Testis (tissue), 5 donors: ENCODE measurements at places on chromosomes 16 and 17. TPM values are rescaled to one million over a fixed set of nuclear protein-coding genes. Genes with fewer than 3 reads are reported as not detected.

GRCh38 chr17:50272711-50273653, 1.3 kb upstream of the TMEM92 start:
- H3K36me3 ChIP-seq = no peaks in the 10 kb centered on the region
- H3K4me1 ChIP-seq = peaks cover 14% of the 10 kb centered on the region
- peak overlapping the region; percentile 76 for H3K27ac ChIP-seq
- H3K4me3 ChIP-seq = peak overlapping the region; percentile 61
- DNase-seq = peak; percentile 69
- H3K27me3 ChIP-seq = no peaks in the 10 kb centered on the region

DNA sequence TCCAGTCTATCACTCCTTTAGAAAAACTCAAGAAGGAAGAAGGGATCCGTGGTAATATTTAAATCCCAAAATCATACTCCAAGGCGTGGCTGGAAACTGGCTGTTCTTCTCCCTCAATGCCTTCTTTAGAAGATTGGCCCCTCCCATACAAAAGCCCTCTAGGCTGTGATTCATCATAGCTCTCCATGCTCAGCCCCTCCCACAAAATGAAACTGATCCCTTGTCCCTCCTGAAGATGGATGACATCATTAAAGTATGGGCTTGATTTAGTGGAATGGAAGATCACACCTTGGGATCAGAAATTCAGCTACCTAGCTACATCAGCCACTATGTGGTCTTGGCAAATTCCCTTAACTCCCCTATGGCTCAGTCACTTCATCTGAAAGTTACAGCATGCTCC, 4.1 kb downstream of the GRIN2A start:
- no peak for DNase-seq
- H3K36me3 ChIP-seq = no peaks in the 10 kb centered on the region
- H3K4me1 ChIP-seq = peaks cover 4% of the 10 kb centered on the region
- no peaks in the 10 kb centered on the region for H3K27me3 ChIP-seq

Gene SLC2A4
- 6.6 TPM for total RNA-seq

DNA sequence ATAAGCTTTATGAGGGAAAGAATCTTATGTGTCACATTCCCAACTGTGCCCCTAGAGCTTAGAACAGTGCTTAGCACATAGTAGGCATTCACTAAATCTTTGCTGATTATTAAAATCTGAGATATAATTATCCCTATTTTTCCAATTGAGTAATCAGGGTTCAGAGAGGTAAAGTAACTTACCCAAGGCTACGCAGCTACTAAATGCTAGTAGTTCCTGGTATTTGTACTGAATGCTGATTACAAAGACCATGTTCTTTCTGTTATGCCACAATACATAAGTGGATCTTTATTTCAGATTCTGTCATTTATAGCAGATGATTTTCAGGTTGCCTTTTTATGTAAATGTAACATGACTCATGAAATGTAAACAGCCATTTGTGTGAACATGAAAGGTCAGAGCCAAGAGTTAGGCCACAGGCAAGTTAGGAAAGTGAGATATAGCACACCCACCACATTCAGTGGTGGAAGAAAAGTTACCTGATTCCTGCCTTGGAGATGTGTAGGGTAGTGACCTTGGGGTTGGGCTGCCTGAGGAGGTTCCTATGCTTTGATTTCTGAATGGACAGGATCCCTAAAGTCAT, 77.2 kb downstream of the FTO start:
- H3K4me3 ChIP-seq = no peak overlapping the region
- H3K4me1 ChIP-seq = peaks cover 3% of the 10 kb centered on the region
- H3K27me3 ChIP-seq = no peaks in the 10 kb centered on the region
- DNase-seq = no peak
- no peak overlapping the region for H3K27ac ChIP-seq
- no peaks in the 10 kb centered on the region for H3K36me3 ChIP-seq

GRCh38 chr17:4310354-4311060, 46.7 kb upstream of the ANKFY1 start:
- no peaks in the 10 kb centered on the region for H3K27me3 ChIP-seq
- H3K27ac ChIP-seq = no peak overlapping the region
- no peaks in the 10 kb centered on the region for H3K36me3 ChIP-seq
- peak; percentile 43 for DNase-seq

Gene BMERB1
- 63.1 TPM for total RNA-seq

DNA sequence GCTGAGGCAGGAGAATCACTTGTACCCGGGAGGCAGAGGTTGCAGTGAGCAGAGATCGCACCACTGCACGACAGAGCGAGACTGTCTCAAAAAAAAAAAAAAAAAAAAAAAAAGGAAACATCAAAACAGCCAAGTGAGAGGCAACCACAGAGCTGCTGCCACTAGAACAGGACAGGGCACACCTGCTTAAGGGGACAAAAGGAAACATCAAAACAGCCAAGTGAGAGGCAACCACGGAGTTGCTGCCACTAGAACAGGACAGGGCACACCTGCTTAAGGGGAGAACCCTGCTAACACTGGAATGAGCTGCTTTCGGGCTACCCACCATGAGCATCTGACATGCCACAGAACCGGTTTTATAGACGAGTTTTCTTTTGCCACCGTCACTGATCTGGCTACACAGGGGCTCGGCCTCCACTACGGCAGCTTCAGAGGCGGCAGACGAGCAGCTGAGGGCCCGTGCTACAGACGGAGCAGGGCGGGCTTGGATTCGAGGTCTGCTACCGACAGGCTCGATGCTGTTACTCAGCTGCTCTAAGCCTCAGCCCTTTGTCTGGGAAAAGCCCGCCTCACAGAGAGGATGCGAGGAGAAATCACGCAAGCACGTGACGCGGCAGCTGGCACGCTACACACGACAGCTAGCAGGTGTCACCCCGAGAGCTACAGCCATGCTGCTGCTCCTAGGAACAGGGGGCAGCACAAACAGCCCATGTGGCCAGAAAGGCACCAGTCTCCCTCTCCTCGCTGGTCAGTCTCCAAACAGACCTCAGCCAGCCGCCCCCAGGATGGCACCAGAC, 2.0 kb downstream of the P4HB start:
- no peaks in the 10 kb centered on the region for H3K27me3 ChIP-seq
- H3K4me3 ChIP-seq = no peak overlapping the region
- no peaks in the 10 kb centered on the region for H3K36me3 ChIP-seq
- H3K27ac ChIP-seq = no peak overlapping the region

Gene CDH15
- 3.0 TPM for total RNA-seq

DNA sequence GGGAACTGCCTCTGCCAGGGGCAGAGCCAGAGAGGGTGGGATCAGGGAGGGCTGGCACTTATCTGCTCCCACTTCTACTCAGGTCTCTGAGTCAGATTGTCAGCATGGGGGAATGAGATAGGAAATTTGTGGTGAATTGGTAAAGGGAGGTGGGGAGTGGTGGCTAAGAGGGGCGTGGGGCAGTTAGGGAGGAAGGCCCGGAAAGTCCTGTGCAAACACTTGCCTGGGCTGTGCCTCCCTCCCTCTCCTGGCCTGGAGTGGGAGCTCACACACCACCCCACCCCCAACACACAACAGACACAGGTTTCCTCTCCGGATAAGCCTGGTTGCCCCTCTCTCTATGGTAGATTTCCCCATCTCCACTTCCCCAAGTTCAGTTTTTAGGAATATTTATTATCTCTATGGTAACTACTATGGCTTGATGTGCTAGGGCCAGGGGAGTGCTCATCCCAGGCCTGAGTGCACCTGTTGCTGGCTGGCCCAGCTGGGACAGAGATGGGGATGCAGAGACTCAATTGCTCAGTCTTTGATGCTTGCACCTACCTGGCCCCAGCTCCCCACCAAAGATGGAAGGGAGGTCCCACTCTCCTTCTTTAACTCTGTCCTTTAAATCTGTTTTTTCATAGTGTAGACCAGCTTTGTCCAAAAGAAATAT, 2.7 kb downstream of the SPNS2 start:
- no peaks in the 10 kb centered on the region for H3K36me3 ChIP-seq
- H3K27ac ChIP-seq = no peak overlapping the region
- H3K4me3 ChIP-seq = no peak overlapping the region
- peaks cover 7% of the 10 kb centered on the region for H3K4me1 ChIP-seq
- H3K27me3 ChIP-seq = no peaks in the 10 kb centered on the region

GRCh38 chr17:62899361-62899760, 66.7 kb upstream of the TANC2 start:
- H3K27me3 ChIP-seq = no peaks in the 10 kb centered on the region
- H3K27ac ChIP-seq = no peak overlapping the region
- no peak for DNase-seq
- H3K4me3 ChIP-seq = no peak overlapping the region

GRCh38 chr16:17211797-17212196, 259.0 kb downstream of the XYLT1 start:
- H3K36me3 ChIP-seq = no peaks in the 10 kb centered on the region
- H3K27me3 ChIP-seq = no peaks in the 10 kb centered on the region
- no peaks in the 10 kb centered on the region for H3K4me1 ChIP-seq

DNA sequence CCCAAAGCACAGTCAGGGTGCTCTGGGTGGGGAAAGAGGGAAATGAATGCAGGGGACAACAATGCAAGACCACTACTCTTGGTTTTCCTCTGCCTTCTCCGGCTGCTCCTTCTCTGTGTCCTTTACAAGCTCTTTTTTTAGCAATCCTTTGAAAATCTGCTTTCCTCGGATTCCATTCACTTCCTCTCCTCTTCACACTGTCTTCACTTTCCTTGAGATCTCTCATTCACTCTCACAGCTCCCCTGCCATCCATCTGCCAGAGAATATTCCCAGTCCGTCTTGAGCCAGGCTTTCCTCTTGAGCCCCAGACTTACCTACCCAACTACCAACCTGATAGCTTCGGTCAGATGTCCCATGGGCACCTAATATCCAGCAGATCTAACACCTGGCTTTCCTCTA, 11.0 kb upstream of the SPOP start:
- H3K27ac ChIP-seq = no peak overlapping the region
- H3K4me1 ChIP-seq = peaks cover 5% of the 10 kb centered on the region
- H3K4me3 ChIP-seq = no peak overlapping the region
- no peaks in the 10 kb centered on the region for H3K27me3 ChIP-seq
- no peak for DNase-seq

GRCh38 chr17:72338847-72339790, 218.3 kb downstream of the SOX9 start:
- no peak for DNase-seq
- no peak overlapping the region for H3K4me3 ChIP-seq
- no peaks in the 10 kb centered on the region for H3K27me3 ChIP-seq
- no peaks in the 10 kb centered on the region for H3K4me1 ChIP-seq
- no peak overlapping the region for H3K27ac ChIP-seq
- H3K36me3 ChIP-seq = no peaks in the 10 kb centered on the region

DNA sequence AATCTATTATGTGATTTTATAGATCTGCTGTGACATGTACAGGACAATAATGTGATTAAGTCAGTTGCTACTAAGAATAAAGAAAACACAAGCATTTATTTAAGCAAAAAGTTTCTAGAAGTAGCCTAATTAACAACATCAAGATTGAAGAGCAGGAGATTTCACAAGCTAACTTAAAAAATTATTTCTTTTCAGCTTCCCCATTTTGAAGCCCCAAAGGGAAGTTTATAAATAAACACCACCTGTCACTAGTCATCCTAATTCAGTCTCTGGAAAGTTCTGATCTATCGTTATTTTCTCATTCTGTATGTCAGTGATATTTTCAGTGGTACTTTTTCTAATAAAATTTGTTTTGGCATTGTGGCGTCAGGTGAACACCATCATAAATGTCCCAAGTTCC, 8.3 kb downstream of the CAPNS2 start:
- no peaks in the 10 kb centered on the region for H3K4me1 ChIP-seq
- no peaks in the 10 kb centered on the region for H3K27me3 ChIP-seq
- no peaks in the 10 kb centered on the region for H3K36me3 ChIP-seq
- no peak overlapping the region for H3K4me3 ChIP-seq

Gene TRPV3
- 19.8 TPM for total RNA-seq

- no peaks in the 10 kb centered on the region for H3K27me3 ChIP-seq
- no peak overlapping the region for H3K4me3 ChIP-seq
- H3K27ac ChIP-seq = no peak overlapping the region
- DNase-seq = no peak
- H3K4me1 ChIP-seq = no peaks in the 10 kb centered on the region
- H3K36me3 ChIP-seq = no peaks in the 10 kb centered on the region
These were observed 67.2 kb downstream of the RPTOR start for GRCh38 chr17:80611816-80612215.

GRCh38 chr16:1347286-1347855, 4.3 kb downstream of the TSR3 start:
- H3K27ac ChIP-seq = no peak overlapping the region
- H3K4me3 ChIP-seq = no peak overlapping the region
- H3K36me3 ChIP-seq = no peaks in the 10 kb centered on the region
- DNase-seq = no peak
- H3K4me1 ChIP-seq = peaks cover 26% of the 10 kb centered on the region

- no peaks in the 10 kb centered on the region for H3K4me1 ChIP-seq
- no peaks in the 10 kb centered on the region for H3K36me3 ChIP-seq
- no peak for DNase-seq
These were observed 19.7 kb downstream of the C16orf74 start for GRCh38 chr16:85731179-85731578.

Gene RUNDC3A
- total RNA-seq = 14.6 TPM

DNA sequence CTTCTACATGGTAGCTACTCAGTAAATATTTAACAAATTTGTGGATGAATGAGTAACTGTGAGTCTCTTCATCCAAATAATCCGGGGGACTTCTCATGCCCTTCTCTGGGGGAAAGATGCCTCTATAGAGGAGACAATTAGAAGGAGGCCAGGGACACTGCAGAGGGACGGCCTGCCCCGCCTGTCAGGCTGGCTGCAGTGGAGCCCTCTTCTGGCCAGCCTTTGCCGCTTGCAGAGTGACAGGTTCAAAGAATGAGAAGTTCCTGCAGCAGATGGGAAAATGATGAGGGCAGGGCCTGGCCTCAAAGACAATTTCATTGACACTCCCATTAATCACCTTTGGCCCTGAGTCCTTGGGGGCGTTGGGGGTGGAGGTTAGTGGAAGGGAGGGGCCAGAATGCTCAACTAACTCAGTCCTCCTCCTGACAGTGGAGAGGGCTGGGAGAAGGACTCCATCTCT, 339.0 kb downstream of the MAF start:
- H3K4me1 ChIP-seq = no peaks in the 10 kb centered on the region
- no peak overlapping the region for H3K27ac ChIP-seq
- peak; percentile 68 for DNase-seq
- no peaks in the 10 kb centered on the region for H3K36me3 ChIP-seq

Gene OR1A2
- not detected for total RNA-seq

GRCh38 chr16:51953286-51953985, 593.5 kb downstream of the TOX3 start:
- H3K4me3 ChIP-seq = no peak overlapping the region
- H3K27ac ChIP-seq = no peak overlapping the region
- DNase-seq = no peak
- H3K27me3 ChIP-seq = no peaks in the 10 kb centered on the region
- no peaks in the 10 kb centered on the region for H3K4me1 ChIP-seq

Gene GRN
- total RNA-seq = 263 TPM

GRCh38 chr17:41264599-41264998, 579 bp upstream of the KRTAP9-6 start:
- H3K36me3 ChIP-seq = no peaks in the 10 kb centered on the region
- H3K27me3 ChIP-seq = no peaks in the 10 kb centered on the region
- DNase-seq = no peak
- H3K4me1 ChIP-seq = no peaks in the 10 kb centered on the region
- H3K4me3 ChIP-seq = no peak overlapping the region

Gene SLC52A1
- 1.7 TPM for total RNA-seq

DNA sequence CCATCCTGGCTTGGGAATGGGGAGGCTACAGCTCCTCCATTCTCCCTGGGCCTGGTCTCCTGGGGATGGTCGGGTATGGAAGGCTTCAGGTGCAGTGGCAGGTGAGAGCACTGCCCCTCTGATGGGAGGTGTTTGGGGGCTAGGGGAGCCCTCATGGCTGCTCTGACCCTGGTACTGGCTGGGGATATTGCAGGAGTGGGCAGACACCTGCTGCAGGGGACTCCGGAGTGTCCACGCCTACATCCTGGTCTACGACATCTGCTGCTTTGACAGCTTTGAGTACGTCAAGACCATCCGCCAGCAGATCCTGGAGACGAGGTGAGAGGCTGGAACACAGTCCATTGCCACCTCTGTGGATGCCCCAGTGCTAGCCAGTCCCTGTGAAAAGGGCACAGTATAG, 8.8 kb downstream of the RASL10B start:
- DNase-seq = no peak
- no peaks in the 10 kb centered on the region for H3K4me1 ChIP-seq
- H3K36me3 ChIP-seq = no peaks in the 10 kb centered on the region
- no peaks in the 10 kb centered on the region for H3K27me3 ChIP-seq
- H3K4me3 ChIP-seq = no peak overlapping the region
